Karpas-422 (cell line): ENCODE measurements at places on chromosomes 1 and 21.

- DNase-seq: no peak
Measured at GRCh38 chr1:76938304-76938703, 71.0 kb downstream of the ST6GALNAC5 start.

- no peak for DNase-seq
Measured at GRCh38 chr1:246632281-246633168, 66.3 kb downstream of the CNST start.

DNA sequence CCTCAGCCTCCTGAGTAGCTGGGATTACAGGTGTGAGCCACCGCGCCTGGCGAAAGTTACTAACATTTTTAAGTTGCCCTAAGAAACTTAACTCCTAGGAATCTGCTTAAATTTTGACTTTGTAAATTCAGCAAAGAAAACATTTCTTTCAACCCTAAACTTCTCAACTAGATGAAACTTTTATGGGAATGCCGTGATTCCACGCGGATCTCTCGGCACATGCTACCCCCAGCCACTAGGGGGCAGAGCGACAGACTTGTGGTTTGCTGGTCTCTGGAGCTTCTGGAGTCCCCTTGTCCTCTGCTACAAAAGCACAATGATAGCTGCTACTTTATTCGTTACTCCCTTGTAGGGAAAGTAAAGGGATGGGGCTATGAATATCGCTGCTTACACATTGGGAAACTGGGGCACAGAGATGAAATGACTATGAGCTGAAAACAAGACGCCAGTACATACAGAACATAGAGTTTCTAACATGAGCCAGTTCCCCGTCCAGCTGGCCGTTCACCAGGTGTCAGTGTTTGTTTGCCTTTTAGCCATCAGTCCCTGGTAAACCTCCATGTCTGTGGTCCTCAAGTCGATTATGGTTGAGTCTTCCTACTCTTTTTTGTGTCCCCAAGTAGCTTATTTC is 114.7 kb downstream of the PBX1 start:
- peak; percentile 45 for DNase-seq

- no peak for DNase-seq
Measured at GRCh38 chr1:108502624-108503023, 52.5 kb downstream of the NBPF6 start.

DNA sequence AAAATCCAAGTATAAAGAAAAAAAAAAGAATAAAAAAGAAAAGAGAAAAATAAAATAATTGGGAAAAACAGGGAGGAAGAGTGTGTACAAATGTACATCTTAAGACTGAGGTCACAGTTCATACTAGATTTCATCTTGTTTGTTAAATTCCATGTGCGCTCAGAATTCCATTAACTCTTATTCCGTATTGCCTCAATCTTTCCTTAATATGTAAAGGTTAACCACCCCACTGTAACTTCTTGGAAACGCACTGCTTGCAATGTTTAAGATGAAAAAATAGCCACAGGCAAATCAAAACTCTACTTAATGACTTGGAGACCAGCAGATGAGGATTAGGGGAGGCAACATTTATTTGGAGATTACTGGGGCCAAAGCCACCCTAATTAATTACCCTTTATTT is 23.9 kb upstream of the KCNE1 start:
- DNase-seq: no peak

GRCh38 chr1:110091791-110092190 is 20.5 kb upstream of the UBL4B start:
- no peak for DNase-seq

GRCh38 chr1:165527251-165528007 is 16.4 kb upstream of the LRRC52 start:
- no peak for DNase-seq

- no peak for DNase-seq
Measured at GRCh38 chr21:39976800-39977199, 109.6 kb downstream of the PCP4 start.

DNA sequence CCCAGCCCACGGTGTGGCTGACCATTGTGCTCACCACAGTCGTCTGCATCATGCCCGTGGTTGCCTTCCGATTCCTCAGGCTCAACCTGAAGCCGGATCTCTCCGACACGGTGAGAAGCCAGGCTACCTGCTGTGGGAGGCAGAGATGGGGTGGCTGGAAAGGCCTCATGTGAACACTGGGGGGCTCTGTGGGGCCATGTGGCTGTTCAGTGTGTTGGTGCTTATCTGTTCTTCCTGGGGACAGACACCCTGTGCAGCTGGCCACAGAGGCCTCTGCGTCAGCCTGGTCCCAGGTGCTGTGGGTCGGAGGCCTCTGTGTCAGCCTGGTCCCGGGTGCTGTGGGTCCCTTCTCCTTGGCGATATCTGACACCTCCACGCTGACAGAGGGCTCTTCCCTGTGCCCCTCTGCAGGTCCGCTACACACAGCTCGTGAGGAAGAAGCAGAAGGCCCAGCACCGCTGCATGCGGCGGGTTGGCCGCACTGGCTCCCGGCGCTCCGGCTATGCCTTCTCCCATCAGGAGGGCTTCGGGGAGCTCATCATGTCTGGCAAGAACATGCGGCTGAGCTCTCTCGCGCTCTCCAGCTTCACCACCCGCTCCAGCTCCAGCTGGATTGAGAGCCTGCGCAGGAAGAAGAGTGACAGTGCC is 23.2 kb downstream of the ATP8B2 start:
- DNase-seq: peak; percentile 60

DNA sequence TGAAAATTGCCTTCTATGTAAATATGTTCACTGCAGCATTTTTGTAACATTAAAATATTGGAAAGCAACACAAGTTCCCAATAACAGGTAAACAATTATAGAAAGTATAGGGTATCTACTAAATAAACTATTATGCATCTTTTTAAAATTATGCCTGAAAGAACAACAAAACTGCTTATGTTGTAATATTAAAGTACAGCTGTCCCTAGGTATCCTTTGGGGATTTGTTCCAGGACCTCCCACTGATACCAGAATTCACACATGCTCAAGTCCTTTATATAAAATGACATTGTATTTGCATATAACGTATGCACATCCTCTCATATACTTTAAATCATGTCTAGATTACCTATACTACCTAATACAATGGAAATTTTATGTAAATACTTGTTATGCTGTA is 121.8 kb upstream of the TNFSF4 start:
- no peak for DNase-seq

GRCh38 chr1:15296585-15297321 is 49.7 kb downstream of the FHAD1 start:
- DNase-seq: no peak

- DNase-seq: peak; percentile 81
Measured at GRCh38 chr1:154609398-154610380, 1.7 kb upstream of the ADAR start.

DNA sequence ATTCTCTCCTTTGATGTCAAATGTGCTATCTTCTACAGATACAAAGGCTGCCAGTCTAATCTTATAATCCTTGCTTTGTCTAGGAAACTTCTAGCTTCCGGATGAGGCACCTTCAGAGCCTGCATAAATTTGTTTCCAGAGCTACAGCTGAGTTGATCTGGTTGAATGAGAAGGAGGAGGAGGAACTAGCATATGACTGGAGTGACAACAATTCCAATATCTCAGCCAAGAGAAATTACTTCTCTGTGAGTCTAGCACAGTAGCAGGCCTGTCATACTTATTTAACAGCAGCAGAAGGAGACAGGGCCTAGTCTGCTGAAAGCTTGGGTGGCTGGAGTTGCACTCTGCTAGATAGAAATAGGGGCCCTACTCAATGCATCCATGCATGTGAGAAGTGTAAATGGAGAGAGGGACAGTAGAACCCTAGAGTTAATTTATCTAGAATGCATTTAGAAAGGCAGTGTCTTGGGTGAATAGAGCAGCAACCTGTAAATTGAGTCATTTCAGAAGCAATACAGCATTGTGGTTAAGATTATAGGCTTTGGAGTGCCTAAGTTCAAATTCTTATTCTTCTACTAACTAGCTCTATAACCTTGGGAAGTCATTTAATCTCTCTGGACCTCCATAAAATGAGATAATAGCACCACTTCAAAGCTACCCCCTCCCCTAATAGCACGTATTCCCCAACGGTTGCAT is 89.0 kb downstream of the MACF1 start:
- peak; percentile 27 for DNase-seq

- peak; percentile 43 for DNase-seq
Measured at GRCh38 chr1:67674260-67675011, 10.6 kb upstream of the GADD45A start.

DNA sequence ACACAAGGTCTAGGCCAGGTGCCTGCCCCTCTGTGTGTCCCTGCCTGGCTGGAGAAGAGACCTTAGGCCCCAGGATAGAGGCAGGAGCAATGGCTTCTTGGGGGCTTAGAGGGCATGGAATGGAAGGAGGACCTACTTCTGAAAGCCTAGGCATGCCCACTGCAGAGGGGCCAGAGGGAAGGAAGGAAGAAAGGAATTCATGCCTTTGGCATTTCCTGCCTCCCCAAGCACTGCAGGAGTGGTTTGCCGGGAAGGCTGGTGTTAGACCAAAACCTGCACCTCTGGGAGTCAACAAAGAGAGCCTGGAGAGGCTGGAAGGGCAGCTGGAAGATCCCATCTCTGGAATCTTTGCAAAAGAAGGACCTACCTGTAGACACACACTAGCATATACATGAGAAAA is 50.7 kb upstream of the KCNE2 start:
- no peak for DNase-seq

DNA sequence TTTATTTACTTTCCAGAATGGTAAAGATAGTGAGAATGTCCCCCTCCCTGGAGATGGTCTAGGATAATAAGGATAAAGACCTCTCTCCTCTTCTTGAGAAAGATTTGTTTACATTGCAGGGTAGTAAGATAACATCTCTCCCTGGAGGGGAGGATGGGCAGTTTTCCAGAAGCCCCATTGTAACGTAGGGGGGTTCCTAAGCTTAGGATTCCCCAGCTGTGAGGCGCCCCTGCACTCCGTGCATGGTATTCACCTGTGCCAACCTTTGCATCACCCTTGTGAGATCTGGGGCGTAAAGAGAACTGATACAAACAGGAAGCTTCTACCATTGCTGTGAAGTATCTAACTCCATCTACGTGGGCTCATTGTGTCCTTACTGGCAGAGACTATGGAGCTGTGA is 148.7 kb upstream of the DNAH14 start:
- DNase-seq: no peak

- no peak for DNase-seq
Measured at GRCh38 chr1:66282891-66283621, 250.9 kb upstream of the SGIP1 start.

GRCh38 chr1:31591425-31592093 is 15.2 kb downstream of the TINAGL1 start:
- no peak for DNase-seq

DNA sequence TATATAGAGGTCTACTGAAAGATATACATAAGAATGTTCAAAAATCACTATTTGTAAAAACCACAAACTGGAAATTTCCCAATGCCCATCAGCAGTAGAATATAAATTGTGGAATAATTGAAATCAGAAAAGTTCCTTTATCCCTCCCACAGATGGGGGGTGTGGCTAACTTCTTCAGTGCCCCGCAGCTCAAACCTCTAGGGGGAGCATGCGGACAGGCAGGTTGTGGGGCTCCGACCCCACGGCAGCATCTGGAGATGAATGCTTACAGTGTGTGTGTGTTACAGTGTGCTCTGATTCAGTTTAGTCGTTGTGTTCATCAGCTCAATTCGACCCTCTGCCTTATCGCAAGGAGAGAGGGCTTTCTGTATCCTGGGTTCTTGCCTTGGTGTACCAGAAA is 262.1 kb upstream of the LRRC7 start:
- DNase-seq: peak; percentile 61
